ENCODE measurements at places on chromosomes 11 and 22.
A peak's percentile ranks its signal among the peaks of the same experiment; 100 is the strongest.

GRCh38 chr11:2963112-2963754 is 28.9 kb downstream of the NAP1L4 start:
- no peak for DNase-seq

DNA sequence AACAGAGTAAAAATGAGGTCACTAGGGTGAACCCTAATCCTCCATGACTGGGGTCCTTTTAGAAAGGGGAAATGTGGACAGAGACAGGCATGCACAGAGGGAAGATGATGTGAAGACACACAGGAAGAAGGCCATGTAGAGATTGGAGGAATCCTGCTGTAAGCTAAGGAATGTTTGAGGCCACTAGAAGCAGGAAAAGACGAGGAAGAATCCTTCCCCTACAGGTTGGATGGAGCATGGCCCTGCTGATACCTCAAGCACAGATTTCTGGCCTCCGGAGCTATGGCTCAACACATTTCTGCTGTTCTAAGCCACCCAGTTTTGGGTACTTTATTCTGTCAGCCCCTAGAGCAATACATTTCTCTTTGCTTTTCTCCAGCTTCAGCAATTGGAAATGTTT is 486.9 kb downstream of the MIAT start:
- DNase-seq, result no peak

- no peak for DNase-seq
These were observed 18.4 kb downstream of the LRP5 start for GRCh38 chr11:68330700-68331337.

DNA sequence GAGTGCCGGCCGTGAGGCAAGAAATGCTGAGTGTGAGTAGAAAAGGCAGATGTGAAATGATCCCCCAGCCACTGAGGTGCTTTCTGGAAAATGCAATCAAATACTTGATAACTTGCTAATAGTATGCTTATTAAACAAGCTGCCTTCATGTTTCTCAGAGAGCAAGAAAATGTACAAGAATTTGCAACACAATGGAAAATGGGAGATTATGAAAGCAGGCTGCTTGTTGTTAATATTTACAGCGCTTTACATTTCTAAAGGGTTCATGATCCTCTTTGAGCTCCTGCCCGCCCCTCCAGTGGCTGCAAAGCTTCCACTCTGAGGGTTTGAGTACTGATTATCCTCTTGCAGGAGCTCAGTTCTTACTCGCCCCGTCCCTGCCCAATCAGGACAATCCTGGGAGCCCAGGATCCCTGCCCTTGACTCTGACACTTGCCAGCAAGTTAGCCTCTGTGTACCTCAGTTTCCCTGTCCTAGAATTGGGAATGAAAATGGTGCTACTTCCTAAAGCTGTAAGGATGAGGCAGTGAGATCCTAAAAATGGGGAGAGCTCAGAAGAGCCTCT is 645.1 kb downstream of the TBC1D22A start:
- no peak for DNase-seq

DNA sequence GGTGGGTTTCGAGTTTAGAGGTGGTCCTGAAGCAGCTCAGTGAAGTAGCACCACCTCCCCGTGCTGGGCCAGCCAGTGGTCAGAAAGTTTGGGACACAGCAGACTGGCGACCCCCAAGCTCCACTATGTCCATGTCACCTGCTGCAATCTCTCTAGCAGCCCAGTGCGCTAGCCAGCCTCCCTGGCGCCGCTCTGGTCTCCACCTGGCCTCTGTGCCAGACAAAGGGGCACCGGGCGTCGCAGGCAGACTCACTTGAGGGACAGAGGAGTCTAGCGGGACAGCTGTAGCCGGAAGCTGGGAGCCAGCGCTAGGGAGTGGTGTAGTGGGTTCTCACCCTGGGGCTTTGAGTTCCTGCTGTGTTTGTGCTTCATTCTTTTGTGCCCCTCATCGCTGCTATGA is 25.5 kb downstream of the MYBPC3 start:
- no peak for DNase-seq

DNA sequence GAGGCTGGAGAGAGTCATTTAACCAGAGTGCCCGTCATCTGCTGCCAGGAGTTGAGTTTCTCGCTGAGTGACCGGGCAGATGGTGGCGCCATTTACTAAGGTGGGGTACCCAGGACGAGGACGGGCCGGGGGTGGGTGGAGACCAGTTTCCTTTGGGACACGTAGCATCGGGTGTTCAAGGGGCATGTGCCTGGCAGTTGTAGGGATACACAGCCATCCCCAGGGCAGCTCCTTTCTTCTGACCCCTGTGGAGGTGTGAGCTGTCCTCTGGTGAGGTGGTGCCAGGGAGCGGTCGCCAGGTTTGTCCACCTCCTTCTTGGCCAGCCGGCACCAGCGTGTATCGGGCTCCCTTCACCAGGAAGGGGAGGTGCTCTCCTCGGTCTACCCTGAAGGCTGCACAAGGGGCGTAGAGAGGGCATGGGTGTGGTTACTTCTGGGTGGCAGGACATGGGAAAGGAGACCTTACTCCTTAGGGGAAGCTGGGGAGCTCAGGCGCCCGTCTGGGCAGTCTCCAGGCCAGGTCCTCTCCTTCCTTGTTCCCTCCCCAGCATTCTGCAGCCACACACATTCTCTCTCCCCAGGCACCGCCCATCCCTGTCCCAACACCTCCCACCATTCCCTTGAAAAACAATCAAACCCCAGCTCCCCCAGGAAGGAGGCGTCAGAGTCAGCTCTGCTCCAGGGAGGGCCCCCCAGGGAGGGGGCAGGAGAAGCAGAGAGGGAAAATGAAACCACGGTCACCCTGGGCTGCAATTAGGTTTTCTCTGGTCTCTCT is 10.3 kb upstream of the MB start:
- DNase-seq, result peak; percentile 47

GRCh38 chr11:79102840-79103239 is 338.0 kb downstream of the TENM4 start:
- DNase-seq, result no peak

DNA sequence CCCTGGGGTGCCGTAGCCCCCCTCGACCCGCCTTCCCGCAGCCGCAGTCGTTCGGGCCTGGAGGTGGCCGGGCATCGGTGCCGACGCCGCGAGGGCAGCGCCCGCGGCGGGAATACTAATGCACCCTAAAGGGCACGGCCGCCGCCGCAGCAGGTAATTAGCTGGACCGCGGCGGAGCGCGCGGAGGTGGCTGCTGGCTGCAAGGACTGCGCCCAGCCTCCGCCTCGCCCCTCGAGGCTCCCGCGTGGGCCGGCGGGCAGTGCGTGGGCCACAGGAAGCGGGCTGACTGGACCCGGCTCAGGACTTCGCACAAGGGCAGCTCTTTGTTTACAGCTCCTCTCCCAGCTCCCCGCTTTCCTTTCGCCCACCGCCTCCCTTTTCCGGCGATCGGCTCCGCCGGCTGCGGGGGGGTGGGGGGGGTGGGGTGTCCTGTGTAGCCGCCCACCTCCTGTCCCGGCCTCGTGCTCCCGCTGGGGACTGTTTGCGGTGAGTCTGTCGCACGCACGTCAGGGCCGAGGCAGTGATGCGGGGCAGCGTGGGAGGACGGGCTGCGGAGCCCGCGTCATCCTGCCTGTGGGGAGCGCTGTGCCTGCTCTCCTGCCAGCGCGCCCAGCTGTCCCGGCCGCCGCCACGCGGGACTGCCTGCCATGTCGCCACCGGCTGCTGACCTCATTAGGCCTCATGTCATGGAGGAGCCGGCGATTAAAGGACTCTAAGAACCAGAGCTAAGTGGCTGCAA is 53.2 kb downstream of the GRIK4 start:
- peak; percentile 43 for DNase-seq

GRCh38 chr22:22863001-22863400 is 24.6 kb upstream of the IGLL5 start:
- no peak for DNase-seq

DNA sequence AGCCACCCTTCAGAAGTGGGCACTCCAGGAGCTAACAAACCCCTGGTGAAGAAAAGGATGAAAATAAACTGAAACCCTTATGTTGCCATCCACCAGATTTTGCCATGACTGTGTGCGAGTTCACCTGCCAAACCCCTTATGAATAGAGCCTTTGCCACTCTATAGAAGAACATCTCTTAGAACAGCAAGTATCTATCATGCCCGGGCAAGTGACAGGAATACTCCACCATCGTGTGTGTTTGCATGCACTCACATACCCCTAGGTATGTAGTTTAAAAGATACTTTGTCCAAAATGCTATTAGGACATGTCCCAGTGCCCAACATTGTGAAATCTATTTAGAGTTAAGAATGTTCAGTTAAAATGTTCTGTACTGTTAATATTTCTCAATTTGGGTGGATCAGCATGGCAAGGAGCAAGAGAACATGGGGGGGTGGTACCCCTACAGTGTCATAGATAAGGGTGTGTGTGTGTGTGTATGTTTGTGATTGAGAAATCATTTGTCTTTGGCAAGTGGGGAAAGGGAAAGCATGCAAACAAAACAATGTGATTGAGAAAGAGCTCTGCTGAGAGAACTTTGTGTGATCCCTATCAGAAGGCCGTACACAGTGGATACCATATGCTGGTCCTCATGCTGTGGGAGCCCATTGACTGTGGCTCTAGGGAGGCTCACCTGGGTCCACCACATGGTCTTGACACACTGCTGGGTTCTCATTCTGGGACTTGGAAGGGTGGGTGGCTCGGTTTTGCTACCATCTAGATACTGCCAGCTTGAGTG is 94.9 kb downstream of the ZBTB16 start:
- no peak for DNase-seq

GRCh38 chr11:128814856-128815705 is 52.0 kb downstream of the KCNJ1 start:
- DNase-seq, result no peak

- no peak for DNase-seq
These were observed 346.6 kb upstream of the CCDC179 start for GRCh38 chr11:23206741-23207336.

- no peak for DNase-seq
These were observed 188.9 kb downstream of the ST3GAL4 start for GRCh38 chr11:126544108-126545056.

DNA sequence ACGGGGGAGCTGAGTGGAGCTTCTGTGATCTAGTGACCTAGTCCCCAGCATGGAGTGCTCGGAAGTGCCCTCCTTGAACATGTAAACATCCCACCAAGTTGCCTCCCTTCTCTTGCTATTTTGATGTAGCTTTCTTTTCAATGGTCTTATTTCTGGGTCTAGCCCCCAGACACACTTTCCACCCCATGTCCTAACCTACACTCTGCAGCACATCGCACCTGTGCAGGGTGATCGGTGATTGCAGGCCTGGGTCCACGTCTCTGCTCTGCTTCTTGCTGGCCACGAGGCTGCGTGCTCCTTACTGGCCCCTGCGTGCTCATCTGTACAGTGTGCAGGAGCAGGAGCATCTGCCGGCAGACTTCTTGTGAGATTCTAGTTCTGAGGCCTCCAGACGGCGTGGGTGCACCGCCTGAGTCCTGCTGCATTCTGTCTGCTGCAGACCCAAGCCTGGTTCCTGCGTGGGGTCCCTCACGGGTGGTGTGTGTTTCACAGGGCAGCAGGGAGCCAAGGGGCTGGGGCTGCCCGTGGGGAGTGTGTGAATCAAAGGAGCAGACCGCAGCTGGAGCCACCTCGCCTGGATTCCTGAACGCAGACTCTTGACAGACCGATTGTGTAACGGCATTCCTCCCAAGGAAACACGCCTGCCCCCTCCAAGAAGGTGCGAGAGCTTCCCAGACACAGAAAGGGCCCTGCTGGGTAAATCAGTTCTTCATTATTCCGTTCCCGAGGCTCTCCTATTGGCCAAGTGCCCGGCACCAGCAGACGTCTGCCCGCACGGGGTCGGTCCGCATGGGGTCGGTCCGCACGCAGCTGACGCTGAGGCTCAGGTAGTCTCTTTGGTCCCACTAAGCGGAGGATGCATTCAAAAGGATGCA is 44.4 kb upstream of the MYEOV start:
- DNase-seq, result no peak

DNA sequence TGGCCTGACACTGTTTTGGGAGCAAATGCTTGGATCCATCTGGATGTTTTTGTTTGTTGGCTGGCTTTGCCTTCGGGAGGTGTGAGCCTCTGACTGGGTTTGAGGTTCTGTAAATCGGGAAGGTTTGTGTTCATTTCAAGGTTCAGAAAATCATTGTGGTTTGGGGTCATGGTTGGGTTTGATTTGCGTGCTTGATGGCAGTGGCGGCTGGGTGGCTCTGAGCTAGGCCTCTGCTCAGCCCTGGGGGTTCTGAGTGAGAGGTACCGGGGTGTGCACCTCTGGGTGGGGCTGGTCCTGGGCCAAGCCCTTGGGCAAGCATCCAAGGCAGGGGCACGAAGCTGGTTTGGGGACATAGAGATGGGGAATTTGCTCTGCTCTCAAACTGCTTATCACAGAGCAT is 37.0 kb upstream of the ALX4 start:
- no peak for DNase-seq

- no peak for DNase-seq
These were observed 1.3 kb downstream of the EHBP1L1 start for GRCh38 chr11:65576867-65577755.

DNA sequence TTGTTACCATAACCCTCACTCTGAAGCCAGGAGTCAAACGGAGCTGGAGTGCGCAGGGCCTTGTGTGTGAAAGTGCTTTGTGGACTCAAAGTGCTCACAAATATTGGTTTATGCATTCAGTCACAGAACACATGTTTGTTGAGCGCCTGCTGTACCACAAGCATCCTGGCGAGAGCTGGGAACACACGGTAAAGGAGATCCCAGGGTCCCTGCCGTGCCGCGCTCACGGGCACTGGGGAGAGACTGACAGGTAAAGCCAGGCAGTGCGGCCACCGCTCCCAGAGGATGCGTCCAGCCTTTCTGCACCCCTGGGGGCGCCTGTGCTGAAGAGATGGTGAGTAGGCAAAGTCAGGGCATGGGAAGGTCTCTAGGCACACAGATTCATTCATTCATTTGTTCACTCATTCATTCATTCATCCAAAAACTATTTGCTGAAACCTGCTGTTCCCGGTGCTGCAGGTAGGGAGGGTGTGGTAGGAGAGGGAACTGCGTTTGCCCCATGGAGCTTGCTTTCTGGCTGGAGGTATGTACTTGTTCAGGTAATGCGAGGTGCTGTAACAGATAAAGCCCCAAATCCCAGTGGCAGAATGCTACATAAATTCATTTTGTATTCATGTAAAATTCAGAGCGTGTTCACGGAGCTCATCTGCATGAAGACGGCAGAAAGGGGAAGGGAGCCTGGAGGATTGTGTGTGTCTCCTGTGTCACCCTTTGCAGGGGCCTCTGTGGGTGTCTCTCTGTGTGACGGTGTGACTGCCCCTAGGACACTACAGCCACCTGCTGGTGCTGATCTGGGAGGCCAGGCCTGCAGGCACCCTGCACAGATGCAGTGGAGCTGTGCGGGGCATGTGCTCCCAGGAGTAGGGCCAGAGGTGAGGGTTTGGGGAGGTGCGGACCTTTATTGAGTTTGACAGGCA is 167.0 kb upstream of the B3GAT1 start:
- DNase-seq, result no peak

GRCh38 chr22:41242396-41243117 is 1.8 kb upstream of the CHADL start:
- DNase-seq, result no peak
